ENCODE measurements at places on chromosomes 16 and 17.
A peak's percentile ranks its signal among the peaks of the same experiment; 100 is the strongest.

- DNase-seq, result peak; percentile 28
Measured at GRCh38 chr17:79874329-79874981, 35.2 kb upstream of the CBX4 start.

DNA sequence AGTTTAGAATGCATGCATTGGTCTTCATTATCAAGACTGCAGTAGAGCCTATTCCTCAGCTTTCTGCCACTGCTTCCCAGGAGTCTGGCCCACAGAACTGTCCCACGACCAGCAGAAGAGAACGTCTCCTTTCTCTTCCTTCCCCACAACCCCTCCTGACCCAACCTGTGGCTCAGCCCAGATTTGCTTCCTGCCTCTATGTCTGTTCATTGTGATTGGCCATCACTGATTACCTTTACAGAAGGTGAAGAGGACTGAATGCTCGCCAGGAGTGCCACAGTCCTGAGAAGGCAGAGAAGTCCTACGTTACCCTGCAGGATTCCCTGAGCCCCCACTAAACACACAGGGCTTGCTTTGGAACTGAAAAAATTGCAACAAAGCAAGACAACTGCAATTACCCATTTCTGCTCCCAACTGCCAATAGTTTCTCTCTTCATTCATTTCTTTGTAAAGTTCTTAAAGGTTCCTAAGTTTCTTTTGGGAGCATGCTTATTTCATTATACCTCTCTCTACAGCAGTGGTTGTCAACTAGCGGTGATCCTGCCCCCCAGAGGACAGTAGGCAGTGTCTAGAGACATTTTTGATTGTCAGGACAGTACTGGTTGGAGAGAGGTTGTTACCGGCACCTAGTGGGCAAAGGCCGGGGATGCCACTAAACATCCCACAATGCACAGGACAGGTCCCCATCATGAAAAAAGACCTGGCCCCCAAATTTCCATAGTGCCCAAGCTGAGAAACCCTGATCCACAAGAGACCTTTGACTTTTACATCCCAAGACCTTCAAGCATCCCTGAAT lies 4.5 kb upstream of the NAT9 start:
- peak; percentile 46 for DNase-seq

GRCh38 chr17:38852771-38853291 lies 690 bp downstream of the RPL23 start:
- DNase-seq, result no peak

- DNase-seq, result peak; percentile 50
Measured at GRCh38 chr17:43839670-43840108, 6.7 kb upstream of the MPP3 start.

GRCh38 chr17:16434662-16435061 lies 19.3 kb downstream of the TRPV2 start:
- no peak for DNase-seq

- no peak for DNase-seq
Measured at GRCh38 chr17:35630530-35631148, 43.5 kb downstream of the AP2B1 start.
